Mesenteric fat pad (tissue), 1 donor: ENCODE measurements at places on chromosomes 3 and 15. TPM values are rescaled to one million over a fixed set of nuclear protein-coding genes. Genes with fewer than 3 reads are reported as not detected.

Gene ALDH1A2
- 7.5 TPM for total RNA-seq

Gene BNC1
- 0.42 TPM for total RNA-seq

Gene DNAH12
- 0.06 TPM for total RNA-seq

Gene TTC14
- 26.8 TPM for total RNA-seq

Gene CLDN16
- not detected for total RNA-seq

Gene PPP2R3A
- 7.8 TPM for total RNA-seq

Gene P2RY13
- 4.7 TPM for total RNA-seq

Gene AADACL2
- total RNA-seq: 0.22 TPM

Gene CLPX
- 47.7 TPM for total RNA-seq

Gene ADAMTS9
- 273 TPM for total RNA-seq

Gene NUSAP1
- 1.6 TPM for total RNA-seq

Gene CYP1A1
- 65.0 TPM for total RNA-seq

Gene RTP4
- 1.6 TPM for total RNA-seq

Gene CHRM5
- not detected for total RNA-seq
